ENCODE measurements at places on chromosomes 1 and 21. TPM values are rescaled to one million over a fixed set of nuclear protein-coding genes. Genes with fewer than 3 reads are reported as not detected.

DNA sequence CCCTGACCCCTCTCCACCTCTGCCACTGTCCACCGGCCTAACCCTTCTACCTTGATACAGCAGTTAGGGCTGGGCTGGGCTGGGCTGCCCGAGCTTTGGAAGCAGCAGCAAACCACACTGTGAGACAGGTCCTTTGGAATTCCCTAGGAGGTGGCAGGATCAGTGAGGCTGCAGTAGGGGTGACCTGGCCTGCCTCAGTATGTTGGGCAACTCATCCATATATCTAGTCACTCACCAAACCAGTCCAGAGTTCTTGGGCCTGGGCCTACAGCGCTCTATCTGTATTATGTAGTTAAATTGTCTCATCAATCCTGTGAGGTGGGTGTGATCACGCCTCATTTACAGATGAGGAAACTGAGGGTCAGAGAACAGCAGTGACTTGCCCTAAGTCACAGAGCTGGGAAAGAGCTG is 13.3 kb upstream of the SYNC start:
- DNase-seq, result no peak

HHAT gene
- total RNA-seq, result 12.9 TPM

GRCh38 chr1:99957818-99958217 is 12.0 kb upstream of the SLC35A3 start:
- no peak for DNase-seq

LCE1F gene
- total RNA-seq, result not detected

SPATA21 gene
- not detected for total RNA-seq

IL10 gene
- total RNA-seq, result not detected

GBP6 gene
- total RNA-seq, result 0.21 TPM

DNA sequence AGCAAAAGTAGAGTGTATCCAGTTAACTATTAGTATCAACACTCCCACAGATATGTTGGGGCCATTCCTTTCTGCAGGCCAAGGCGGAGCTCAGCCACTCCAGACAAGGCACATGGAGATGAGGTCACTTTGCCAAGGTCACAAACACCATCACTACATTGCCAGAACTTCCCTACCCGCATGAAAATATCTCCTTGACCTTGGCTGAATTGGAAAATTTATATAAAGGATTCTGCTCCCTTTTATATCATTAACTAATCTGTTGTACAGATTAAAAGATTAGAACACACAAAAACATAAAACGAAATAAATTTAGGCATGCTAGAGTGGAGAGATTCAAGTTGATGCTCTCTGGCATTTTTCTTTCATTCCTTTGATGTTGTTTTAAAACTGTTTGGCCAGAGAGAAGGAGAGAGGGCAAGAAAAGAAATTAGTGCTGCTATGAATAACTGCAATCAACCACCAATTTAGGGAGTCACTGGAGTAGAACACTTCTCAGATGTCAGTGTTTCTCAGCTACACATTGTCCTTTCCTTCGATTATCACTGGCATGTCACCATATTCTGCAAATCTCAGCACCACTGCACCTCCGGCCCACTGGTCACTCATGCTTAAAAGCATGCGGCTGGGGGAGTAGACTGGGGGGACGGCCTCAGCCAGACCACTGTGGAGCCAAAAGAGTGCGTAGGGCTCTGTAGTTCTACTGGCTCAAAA is 78.7 kb upstream of the ATP1B1 start:
- DNase-seq, result no peak

TEX38 gene
- not detected for total RNA-seq

DNA sequence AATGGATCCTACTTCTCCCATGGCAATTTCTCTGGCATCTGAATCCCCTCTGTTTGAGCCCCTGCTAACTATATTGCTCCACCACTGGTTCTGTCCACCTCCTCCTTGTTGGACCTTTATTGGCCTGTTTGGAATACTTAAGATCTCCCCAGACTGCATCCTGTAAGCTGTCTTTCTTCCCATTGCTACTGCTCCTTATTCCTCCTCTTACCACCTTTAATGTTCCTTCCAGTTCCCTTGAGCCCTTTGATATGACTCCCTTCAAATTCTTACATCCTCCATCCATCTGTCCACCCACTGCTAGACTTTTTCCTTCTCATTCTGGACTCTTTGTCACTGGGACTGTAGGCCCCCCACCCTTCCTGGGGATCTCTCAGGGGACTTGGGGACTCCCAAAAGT is 31.0 kb downstream of the LRIG2 start:
- no peak for DNase-seq

- no peak for DNase-seq
Observed at GRCh38 chr1:189027512-189027911, 1450.2 kb downstream of the BRINP3 start.

DNA sequence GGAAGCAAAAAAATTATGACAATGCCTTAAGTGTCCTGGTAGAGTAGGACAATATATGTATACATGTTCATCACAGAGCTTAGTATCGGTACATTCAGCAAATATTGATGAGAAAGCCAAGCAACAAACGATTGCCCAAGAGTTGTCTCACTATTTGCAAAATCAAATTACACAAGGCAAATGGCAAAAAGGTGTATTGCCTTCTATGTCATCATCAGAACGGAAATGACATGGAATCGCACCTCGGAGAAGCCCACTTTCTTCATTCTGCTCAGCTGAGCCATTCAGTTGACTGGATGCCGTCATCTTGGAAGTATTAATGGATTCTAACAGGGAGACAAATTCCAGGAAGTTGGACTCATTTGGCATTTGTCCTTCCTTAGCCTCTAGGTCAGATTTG is 37.7 kb downstream of the PCNX2 start:
- no peak for DNase-seq

Data from kidney epithelial cell (primary cell).